ENCODE measurements at places on chromosomes 5 and 9.

GRCh38 chr5:78920604-78921003 is 64.5 kb downstream of the ARSB start:
- no peak for DNase-seq

- DNase-seq = no peak
Observed at GRCh38 chr5:138258704-138259292, 15.6 kb downstream of the GFRA3 start.

GRCh38 chr5:132093271-132093670 is 19.7 kb downstream of the CSF2 start:
- no peak for DNase-seq

- no peak for DNase-seq
Observed at GRCh38 chr5:2432076-2432920, 319.2 kb downstream of the IRX2 start.

DNA sequence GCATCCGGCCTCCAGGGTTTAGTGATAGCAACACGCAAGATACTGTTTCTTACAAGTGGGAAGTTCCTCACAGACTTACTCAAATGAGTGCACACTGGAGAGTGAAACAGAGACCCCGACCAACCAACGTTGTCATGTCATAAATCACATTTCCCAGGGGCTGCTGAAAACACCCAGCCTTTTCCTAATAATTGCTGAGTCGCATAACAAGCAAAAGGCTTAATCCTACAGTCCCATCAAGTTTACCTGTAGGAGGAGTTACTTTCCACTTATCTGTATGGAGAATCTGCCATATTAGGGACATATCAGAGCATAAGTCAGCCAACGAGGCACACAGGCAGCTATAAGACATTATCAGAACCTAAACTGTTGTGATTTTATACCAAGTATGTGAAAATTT is 156.4 kb upstream of the LHFPL2 start:
- no peak for DNase-seq

GRCh38 chr5:155727512-155728145 is 599.3 kb upstream of the SGCD start:
- DNase-seq = no peak

DNA sequence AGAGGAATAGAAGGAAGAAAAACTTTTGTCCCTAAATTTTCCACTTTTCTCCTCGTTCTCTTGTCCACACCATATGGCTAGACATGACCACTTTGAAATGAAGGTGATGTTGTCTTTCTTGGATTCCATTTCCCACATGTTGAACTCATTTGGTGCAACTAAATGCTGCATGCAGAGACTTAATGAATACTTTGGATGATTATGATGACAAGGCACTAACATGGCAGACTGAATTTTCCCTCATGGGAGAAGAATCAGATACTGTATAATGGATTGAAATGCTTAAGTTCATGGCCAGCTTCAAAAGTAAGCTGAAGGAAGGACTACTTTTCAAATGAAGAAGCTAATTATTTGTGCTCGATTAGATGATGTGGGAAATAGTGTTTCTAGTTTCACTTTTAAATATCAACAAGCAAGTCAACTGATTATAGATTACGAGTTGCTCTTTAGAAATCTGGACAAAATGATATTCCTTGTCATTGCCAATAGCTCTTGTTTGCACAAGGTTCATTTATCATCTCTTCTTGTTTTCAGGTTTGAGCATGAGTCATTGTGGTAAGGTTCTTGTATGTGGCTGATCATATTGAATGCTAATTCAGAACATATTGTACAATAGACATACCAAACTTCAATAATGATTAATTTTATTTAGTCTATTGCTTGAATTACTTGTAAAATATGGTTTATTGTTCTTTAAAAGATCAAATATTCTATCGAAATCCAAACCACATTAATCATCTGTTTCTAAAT is 501.3 kb upstream of the FTMT start:
- DNase-seq = no peak

GRCh38 chr5:103808464-103809106 is 246.0 kb upstream of the NUDT12 start:
- no peak for DNase-seq

DNA sequence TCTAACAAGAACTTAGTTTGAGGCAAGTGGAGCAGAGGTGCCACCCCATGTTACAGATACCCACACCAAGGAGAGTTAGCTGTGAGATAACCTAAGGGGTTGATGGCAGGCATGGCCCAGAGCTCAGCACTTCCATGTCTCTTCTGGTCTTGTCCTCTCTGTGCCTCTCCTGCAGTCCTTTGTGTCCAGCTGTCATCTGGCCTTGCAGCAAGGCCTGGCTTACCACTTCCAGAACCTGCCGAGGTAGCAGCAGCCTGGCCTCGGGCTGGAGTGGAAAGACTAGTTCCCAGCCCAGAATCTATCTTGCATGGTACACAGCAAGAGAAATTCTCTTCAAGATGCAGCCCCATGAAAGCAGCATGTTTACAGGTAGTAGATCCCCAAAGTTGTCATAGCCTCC is 41.5 kb downstream of the PIP5K1B start:
- DNase-seq = no peak

DNA sequence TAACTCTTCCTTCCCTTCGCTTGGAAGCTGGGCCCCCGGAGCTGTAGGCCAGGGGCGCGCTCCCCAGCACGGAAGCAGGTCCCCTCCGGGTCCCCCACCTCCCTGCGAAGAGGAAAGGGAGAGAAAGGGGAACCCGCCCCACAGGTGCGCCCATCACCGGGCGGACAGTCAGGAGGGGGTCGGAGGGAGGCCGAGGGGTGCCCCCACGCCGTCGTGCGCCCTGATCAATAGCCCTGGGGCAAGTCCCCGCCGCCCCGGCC is 793 bp downstream of the AGPAT2 start:
- no peak for DNase-seq

Data from stimulated activated CD4-positive, alpha-beta T cell treated with anti-CD3 and anti-CD28 coated beads, Interleukin-15, amount 100 ng/mL, for 1 hour (primary cell).